ENCODE measurements at places on chromosomes 6 and 20.

- DNase-seq = no peak
Observed at GRCh38 chr6:144007478-144008119, 460 bp downstream of the PLAGL1 start.

DNA sequence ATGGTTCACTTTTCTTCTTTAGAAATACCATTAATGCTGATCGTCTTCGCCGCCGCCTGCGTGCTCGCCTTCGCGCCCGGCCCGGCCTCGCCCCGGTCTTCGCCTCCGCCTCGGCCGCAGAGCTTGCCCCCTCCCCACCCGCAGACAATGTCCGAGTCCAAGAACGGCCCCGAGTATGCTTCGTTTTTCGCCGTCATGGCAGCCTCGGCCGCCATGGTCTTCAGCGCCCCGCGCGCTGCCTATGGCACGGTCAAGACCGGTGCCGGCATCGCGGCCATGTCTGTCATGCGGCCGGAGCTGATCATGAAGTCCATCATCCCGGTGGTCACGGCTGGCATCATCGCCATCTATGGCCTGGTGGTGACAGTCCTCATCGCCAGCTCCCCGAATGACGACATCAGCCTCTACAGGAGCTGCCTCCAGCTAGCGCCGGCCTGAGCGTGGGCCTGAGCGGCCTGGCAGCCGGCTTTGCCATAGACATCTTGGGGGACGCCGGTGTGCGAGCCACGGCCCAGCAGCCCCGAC, 4.8 kb upstream of the PRPH2 start:
- no peak for DNase-seq

- no peak for DNase-seq
Observed at GRCh38 chr6:105628156-105628860, 225.4 kb upstream of the PREP start.

DNA sequence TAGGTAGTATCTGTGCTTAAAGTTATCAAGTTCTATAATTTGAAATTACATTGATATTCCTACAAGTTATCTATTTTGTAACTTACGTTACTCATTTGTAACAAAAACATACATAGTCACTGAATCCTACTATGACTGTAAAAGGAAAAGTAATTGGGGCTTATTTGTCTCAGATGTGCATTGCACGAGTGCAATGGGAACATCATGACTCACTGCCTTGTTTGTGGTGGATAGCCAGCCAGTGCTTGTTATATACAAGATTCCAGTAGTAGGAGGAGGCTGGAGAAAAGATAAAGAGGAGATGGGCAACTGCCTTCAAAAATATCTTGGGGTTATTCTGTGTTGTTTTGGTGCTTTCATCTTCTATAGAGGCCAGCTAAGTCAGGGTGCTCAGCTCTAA, 164.1 kb downstream of the RNF144B start:
- DNase-seq = no peak

DNA sequence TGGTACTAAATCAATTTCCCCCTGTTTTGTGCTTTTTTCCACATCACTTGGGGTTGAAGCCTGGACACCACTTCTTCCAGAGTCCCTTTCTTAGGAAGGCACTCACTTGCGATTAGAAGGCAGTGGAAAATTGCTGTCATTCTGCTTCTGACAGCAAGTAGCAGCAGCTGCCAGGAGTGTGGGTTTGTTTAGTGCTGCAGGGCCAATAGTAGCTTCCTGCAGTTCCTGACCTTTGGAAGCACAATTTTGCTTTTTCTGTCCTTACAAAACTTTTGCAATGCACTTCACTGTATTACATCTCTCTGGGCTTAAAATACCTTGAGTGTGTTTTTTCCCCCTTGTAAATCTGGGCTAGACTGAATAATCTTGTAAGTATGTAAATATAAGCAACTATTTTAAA, 12.5 kb upstream of the HLA-DRA start:
- DNase-seq = no peak

DNA sequence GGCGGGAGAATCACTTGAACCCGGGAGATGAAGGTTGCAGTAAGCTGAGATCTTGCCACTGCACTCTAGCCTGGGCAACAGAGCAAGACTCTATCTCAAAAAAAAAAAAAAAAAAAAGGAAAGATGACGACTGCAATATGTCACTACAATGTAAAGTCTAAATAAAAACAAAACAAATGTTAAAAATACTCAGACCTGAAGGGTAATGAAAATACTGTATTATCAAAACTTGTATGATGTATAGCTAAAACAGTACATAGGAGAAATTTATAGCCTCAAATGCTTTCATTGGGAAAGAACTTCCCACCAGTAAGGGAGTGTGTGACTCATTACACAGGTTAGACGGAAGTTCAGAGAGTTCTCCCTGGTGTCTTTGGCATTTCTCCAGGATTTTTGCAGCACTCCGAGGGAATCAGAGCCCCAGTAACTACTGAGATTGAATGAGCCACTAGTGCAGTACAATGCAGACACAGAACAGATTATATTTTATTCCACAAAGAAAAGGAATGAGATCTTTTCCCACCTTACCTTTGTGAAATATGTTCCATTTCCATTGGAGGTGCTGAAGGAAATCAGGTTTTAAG, 12.5 kb upstream of the RALGAPB start:
- DNase-seq = no peak

DNA sequence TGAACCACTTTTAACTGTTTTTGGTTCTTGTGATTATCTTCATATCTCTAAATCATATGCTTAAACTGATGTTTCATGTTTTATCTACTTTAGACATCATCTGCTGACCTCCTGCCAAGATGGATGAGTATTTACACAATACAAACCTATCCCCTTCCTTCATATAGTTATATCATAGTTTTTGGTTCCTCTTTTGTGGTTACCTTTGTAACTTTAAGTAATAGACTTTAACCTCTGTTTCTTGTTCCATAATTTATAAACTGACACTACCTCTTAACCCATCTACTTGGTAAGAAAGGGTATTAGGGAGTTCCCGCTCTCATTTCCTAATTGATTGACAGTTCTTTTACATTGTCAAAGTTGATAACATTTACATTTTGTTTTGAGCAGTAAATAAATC, 11.9 kb downstream of the PCMT1 start:
- DNase-seq = no peak

DNA sequence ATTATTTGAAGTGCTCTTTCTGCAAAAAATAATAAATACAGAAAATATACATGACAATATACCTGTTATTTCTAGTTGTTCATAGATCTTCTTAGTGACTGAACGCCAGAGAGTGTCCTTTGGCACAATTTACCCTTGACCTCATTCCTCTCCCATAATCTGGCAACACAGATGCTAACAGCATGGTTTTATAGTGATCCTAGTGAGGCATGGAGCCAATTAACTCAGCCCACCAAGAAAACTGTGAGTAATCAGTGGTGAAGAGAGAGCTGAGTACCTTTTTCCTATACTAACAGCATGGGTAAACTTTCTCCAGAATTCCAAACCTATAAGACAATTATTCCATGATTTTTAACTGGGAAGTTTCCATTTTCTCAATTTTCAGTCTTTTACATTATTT, 61.0 kb downstream of the VGLL2 start:
- no peak for DNase-seq

- DNase-seq = no peak
Observed at GRCh38 chr6:111118826-111119225, 31.5 kb downstream of the SLC16A10 start.

DNA sequence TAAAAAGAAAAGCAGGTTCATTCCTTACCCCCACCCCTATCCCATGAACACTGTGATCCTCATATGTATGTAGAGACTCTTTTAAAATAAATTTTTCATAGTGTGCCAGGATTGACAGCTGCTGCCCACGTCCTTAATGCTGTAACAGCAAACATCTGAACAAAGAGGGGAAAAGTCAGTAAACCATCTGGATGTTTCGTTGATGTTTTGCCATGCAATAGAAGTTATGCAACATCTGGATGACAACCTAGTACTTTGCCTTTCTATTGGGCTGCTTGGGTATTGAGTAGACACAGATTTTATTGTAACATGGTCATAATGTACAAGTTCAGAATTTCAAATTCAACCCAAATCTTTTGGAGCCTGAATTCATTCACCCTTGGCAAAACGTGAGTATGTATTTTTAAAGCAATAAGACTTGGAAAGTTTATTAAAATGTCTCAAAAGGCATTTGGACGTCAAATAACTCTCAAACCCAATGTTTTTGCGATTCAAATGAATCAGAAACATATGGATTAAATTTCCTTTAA, 500.3 kb downstream of the DHX35 start:
- DNase-seq = no peak

- no peak for DNase-seq
Observed at GRCh38 chr20:25032478-25033264, 25.3 kb downstream of the ACSS1 start.

DNA sequence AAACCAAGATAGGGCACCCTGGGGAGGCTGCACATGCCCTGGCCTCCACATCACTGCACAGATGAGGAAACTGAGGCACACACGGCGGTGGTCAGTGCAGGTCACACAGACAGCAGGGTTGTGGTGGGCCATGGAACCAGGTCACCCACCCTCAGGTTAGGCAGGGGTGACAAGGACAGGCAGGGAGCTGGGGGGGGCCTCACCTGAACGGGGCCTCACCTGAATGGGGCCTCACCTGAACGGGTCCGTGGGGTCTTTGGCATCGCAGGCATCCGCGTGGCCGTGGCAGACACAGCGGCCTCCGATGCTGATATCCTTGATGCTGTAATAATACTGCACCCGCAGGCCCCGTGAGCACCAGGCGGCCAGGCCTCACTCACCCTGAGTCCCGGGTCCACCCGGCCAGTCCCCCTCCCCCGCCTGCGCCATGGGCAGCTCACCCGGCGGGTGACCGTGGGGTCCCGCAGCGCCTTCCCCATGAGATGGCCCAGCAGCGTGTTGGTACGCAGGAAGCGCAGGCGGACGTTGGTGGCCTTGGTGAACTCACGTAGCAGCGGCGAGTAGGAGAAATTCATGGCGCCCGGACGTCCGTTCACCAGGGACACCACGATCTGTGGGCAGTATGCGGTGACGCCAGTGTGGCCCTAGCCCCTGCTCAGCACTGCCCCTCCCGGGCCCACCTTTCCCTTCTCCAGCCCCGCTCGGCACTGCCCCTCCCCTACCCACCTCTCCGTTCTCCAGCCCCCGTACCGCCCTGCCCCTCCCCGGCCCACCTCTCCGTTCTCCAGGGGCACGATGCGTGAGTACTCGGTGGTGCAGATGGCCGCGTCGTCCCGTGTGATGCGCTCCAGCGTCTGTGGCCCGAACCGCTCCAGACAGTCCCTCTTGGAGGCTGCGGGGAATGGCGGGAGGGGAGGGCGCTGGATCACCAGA, 15.4 kb downstream of the LAMA5 start:
- DNase-seq = no peak

DNA sequence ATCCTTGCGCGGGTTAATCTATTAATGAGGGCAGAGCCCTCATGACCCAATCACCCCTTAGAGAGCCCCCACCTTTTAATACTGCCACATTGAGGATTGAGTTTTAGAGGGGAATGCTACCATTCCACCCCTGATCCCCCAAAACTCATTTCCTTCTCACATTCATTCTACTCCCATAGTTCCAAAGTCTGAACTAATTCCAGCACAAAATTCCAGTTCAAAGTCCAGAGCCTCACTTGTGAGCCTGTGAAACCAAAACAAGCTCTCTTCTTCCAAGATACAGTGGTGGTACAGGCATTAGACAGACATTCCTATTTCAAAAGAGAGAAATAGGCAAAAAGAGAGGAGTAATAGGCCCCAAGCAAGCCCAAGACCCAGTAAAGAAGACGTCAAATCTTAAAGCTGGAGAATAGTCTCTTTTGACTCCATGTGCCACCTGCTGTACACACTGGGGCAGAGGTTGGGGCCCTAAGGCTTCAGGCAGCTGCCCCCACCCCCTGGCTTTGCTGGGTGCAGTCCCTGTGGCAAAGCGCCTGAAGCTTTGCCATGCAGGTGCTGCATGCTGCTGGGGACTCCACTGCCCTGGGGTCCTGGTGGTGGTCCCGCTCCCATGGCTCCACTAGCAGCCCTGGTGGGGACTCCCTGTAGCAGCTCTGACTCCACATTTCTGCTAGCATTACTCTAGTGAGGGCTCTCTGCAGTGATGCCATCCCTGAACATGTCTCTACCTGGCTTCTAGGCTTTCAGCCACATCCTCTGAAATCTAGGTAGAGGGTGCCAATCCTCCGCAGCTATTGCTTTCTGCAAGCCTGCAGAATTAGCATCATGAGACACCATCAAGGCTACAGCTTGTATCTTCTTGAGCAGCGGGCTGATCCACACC, 41.3 kb downstream of the RSPH3 start:
- no peak for DNase-seq
